ENCODE measurements at places on chromosomes 6 and 20.

GRCh38 chr20:16350465-16350864, 222.8 kb downstream of the KIF16B start:
- DNase-seq = no peak

DNA sequence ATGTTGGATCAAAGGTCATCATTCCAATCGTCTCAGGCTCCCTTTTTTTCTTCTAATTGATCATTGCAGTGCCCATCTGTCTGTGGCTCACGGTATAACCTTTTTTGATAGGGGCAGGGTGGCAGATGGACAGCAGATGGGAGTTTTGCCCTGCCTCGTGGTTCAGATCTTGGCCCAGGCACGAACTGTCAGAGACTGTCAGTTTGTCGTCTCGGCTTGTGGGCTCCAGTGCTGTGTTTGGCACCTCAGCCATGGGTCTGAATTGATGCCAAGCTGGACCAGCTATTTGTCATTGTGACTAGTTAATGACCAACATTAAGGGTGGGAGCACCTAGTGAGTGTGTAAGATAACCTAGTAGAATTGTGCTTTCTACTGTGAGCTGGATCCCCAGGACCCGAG, 197.6 kb downstream of the PRL start:
- no peak for DNase-seq

DNA sequence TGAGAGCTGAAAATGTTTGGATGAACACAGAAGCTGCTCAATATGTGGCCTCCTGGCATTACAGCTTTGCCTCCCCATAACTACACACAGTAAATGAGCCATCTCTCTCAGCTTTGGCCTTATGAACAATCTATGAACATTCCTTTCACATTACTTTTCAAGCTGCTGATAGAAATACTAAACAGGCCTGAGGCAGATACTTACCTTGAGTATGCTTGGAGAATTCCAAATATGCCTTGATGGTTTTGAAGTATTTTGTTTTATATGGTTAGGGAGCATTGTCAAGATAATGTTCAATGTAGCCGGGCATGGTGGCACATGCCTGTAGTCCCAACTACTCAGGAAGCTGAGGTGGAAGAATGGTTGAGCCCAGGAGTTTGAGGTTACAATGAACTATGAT, 104.5 kb downstream of the CD24 start:
- no peak for DNase-seq

DNA sequence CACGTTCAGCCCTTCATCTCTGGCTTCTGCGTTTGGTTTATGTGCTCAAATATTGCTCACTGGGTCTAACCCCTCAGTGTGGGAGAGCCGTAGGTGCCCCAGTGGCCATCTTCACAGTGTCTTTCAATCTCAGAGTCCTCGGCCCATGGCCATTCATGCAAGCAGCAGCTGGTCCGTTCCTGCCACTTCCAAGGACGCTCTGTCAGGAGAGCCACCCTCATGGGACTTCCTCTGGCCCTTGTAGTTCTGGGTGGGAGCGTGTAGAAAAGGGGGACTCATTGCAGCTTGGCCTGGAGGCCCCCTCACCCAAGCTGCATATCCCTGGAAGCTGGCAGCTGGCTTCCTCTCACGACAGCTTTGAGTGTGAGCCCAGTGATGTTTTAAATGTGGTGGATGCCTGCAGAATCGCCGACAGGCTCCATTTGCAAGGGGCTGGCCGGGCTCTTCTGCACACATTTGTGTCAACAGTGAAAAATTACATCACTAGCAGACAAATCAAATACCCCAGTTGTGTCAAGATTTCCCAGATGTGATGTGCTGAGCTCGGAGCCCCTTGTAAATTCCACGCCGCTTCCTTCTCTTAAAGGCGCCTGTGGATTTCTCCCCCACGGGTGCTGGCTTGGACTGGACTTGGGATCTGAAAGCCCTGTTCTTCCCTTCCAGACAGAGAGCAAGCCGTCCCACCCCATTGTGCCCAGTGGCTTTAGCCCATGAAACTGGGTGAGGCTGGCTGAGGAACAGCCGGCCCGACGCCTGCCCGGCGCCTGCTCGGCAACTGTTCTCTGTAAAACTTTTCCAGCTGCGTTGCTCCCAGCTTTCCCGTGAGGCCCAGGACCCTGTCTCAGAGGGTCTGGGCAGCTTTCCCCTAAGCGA, 360.1 kb downstream of the TAF4 start:
- no peak for DNase-seq

DNA sequence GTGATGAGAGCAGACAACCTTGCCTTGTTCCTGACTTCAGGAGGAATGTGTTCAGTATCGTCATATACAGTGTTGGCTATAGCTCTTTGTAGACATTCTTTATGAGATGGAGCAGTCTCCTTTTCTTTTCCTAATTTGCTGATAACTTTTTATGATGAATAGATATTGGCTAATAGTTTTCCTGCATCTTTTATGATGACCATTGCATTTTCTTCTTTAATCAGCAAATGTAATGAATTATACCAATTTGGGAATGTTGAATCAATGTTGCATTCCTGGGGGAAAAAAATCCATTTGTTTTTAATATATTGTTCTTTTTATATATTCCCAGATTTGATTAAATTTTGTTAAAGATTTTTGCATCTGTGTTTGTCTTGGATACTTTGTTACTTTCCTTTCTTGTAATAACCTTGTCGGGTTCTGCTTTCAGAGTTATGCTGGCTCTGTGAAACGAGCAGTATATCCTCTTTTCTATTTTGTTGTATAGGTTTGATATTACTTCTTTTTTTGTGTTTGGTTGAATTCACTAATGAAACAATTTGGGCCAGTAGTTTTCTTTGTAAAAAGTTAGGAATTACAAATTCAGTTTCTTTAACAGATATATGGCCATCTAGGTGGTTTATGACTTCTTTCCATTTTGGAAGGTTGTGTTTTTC, 23.9 kb downstream of the KDM1B start:
- DNase-seq = no peak

DNA sequence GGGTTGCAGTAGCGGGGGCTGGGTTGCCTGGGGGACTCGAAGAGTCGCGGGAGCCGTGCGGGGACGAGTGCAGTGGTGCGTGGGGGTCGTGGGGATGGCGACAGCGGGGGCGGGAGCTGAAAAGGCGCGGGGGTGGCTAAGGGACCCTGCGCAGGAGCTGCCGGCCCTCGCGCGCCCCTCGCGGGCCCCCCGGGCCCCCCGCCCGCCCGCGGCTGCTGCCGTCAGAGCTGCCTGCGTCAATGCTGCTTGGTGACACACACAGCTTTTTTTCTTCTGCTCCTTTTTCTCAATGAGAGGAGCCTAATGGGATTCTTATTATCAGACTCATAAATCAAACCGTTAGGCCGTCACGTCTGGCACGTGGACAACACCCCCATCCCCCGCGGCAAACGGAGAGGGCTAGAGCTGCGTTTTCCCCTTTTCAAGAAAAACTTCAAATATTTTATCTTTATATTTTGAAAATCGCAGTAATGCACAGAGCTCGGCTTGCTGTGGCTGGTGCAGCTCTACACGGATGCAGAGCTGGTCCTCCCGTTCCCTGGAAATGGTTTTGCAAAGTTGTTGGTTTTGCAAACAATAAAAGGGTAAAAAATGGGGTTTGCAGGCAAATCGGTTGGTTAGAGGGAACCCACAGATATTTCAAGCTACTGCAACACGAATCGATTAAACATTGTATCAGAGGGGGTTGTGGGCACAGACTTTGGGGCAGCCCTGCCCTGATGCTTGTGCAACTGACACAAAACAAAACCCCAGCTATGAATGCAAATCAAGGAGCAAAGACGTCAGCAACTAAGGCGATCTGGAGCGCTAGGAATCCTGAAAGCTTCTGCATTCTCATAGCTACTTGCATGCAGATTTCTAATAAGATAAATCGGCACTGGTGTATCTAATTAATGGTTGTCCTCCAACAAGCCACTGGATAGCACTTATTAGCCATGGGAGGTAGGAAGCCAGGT, 161.4 kb downstream of the TBXT start:
- DNase-seq = no peak

DNA sequence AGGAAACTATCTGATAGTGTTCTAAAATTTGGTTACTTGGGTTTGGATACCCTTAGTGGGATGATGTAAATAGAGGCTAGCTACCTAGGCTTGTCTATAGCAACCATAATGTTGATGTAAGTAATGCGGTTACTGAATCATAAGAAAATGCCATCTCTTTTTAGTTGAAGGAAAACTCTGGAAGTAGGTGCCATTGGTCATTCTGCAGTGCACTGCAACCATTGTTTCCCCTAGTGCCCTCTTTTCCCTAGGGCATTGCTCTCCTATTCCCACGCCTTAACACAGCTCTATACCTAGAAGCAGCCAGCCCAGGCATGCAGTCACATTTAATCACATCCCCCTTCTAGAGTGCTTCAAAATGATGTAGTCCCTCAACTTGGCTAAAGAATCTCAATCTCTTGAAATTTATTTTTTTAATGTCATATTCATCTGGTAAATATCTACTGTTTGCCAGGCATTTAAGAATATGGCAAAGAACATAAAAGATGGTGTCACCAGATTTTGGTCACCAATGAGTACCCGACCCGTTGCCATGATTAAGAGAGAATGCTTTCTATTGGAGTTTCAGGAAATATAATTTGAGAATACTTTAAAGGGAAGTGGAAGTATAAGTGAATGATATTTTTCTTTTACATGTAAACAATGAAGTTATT, 10.4 kb downstream of the LOC128125822 start:
- no peak for DNase-seq

DNA sequence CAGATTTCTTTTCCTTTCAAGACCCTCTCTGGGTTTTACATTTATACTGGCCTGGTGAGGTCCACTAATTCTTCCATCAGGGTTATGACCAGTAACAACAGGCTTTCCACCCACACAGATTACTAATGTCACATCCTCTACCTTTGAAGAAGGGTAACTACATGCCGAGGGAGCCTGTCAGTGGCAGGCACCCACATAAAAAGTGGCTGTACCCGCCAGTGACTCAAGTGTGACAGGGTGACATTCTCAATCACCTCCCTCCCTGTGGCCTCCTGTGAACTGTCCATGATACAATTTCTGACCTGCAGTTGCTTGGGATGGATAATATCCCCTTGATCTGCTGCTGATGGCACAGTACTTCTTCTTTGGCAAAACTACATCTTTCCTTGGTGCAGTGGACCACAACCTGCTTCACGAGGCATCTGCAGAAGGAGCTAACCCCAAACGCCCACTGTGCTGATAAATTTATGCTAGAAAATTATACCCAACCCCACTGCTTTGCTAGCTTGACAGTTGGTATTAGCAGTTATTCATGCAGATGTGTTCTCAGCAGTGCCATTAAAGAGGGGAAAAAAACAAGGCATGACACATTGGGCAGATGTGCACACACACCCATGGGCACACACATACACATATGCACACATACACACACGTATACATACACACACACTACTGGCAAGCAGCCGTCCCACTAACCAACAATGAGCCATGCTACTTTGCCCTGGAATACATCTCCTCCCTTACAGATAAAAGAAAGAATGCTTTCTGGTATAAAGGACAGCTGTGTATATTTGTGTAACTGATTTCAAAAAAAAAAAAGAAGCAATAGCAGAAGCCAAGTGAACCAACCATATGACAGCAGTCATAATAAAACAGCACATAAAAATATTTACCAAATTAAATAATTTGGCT, 20.8 kb downstream of the GFOD1 start:
- DNase-seq = peak; percentile 61

DNA sequence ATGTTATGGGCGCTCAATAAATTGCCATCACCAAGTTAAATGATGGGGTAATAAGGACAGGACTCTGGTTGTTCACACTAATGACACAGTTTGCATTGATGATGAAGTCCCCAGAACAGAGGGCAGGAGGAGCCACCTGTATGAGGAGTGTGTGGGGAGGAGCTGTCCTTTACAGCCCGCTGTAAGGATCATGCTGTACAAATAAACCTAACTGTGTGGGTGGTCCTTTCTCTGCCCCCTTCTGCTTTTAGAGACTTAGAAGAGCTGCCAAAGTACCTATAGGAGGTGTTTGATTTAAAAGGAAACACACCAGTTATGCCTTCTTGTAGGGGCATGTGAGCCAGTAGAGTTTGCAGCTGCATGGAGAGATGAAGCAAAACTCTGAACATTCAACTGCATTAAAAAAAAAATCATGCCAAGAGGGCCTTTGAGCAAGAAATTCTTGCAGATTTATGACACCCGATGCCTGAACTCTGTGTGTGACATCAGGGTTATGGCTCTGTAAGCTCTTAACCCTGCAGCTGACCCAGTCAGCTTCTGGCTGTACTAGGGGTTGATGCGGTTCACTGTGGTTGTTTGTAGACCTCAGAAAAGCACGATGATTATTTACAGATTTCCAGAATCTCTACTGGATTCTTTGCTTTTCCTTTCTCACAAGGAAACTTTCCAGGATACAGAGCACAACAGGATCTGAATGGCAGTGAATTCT, 67.4 kb downstream of the UST start:
- no peak for DNase-seq

DNA sequence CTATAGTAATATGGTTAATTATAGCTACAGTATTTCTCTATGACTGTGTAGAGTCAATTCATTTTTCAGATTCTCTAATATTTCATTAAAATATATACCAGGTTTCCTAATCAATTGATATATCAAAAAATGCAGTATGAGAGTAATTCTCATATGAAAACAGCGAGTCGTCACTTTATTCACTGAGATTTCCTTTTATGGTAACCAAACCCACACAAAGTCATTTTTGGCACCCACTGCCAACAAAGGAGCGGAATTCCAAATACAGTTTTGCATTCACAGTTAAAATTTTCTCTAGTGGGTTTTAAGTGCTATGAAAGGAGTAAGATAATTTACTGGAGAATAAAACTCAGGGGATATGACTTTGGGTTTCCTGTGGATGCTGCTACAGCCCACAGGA, 163.8 kb downstream of the HIVEP2 start:
- DNase-seq = no peak

GRCh38 chr6:53201270-53201669, 52.6 kb upstream of the GCM1 start:
- DNase-seq = no peak

DNA sequence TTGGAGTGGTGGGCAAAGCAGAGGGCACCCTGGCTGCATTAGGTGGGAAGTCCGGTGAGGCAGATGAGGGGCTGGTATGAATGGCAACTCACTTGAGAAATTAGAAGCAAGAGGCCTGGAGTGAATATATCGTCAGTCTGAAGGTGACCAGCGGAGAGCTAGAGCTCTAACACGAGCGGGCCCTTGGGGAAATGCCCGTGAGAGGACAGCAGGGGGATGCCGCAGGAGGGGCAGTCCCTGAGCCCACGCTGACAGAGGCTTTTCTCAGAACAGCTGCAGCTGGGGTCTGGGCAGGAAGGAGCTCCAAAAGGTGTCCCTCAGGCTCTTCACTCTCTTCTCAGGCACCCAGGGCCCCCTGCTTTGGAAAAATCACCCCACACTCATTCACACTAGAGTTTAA, 32.0 kb upstream of the CD93 start:
- no peak for DNase-seq

GRCh38 chr6:132060591-132060990, 109.4 kb upstream of the CCN2 start:
- no peak for DNase-seq
